ENCODE measurements at places on chromosomes 7 and 10.

DNA sequence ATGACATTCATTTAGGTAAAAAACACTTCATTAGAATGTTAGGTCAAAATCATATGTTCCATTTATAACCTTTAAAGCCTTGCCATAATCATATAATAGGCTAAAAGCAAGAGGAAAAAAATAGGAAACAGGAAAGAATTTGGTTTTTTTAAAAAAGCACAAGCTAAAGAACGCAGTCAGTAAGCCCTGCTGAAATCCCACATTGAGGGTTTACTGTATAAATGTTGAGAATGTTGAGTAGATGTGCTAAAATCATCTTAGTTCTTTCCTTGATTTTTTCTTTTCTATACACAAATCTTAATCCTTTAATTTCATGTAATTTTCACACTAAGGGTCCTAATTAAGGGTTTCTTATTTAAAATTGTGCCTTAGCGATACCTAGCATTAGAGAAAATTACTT is 133.0 kb downstream of the TSPAN12 start:
- no peak for DNase-seq

DNA sequence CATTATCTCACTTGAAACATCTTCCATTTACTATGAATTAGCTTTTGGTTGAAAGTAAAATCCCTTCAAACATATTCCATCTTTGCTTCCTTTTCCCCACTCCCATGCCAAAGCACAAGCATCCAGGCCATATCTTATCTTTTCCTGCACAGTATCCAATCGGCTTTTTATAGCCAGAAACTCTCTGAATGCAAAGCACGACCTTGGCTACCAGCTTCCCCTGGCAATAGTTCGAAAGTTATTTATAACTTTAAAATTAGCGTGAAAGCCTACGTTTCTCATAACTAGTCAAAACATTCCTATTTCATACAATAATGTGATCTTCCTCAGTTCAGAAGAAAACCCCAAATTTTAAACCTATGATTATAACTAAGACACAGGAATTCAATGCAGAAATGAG is 440 bp downstream of the CTNNA3 start:
- no peak for DNase-seq

- peak; percentile 35 for DNase-seq
Observed at GRCh38 chr7:159127691-159128642, 16.7 kb downstream of the VIPR2 start.

GRCh38 chr10:123245264-123245663 is 91.1 kb downstream of the BUB3 start:
- DNase-seq: no peak

- DNase-seq: no peak
Observed at GRCh38 chr7:134450294-134451000, 8.5 kb downstream of the AKR1B1 start.

- peak; percentile 61 for DNase-seq
Observed at GRCh38 chr10:119348516-119349240, 141.3 kb downstream of the GRK5 start.

- DNase-seq: no peak
Observed at GRCh38 chr7:1670894-1671593, 967 bp downstream of the ELFN1 start.

- no peak for DNase-seq
Observed at GRCh38 chr7:116574025-116574822, 49.4 kb downstream of the CAV1 start.

GRCh38 chr10:133466683-133467275 is 13.0 kb downstream of the SCART1 start:
- DNase-seq: no peak
